ENCODE measurements at places on chromosomes 16 and 17. TPM values are rescaled to one million over a fixed set of nuclear protein-coding genes. Genes with fewer than 3 reads are reported as not detected.

DNA sequence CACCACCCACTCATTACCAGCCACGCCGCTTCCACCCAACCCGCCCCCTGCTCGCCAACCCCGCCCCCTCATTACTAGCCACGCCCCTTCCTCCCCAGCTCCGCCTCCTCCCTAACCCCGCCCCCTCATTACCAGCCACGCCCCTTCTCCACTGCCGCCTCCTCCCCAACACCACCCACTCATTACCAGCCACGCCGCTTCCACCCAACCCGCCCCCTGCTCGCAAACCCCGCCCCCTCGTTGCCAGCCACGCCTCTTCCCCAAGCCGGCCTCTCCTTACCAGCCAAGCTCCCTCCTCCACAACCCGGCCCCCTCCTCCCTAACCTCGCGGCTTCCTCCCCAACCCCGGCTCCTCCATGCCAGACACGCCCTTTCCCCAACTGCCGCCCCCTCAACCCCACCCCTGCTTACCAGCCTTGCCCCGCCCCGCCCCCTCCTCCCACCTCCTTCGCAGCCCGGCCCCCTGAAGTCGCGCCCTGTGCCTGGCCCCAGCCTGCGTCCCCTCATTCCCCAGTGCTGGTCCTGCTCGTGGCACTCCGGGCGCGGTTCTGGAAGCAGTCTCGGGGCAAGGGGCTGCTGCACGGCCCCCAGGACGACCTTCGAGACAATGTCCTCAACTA, 7.3 kb downstream of the SLC22A31 start:
- no peak for DNase-seq

DNA sequence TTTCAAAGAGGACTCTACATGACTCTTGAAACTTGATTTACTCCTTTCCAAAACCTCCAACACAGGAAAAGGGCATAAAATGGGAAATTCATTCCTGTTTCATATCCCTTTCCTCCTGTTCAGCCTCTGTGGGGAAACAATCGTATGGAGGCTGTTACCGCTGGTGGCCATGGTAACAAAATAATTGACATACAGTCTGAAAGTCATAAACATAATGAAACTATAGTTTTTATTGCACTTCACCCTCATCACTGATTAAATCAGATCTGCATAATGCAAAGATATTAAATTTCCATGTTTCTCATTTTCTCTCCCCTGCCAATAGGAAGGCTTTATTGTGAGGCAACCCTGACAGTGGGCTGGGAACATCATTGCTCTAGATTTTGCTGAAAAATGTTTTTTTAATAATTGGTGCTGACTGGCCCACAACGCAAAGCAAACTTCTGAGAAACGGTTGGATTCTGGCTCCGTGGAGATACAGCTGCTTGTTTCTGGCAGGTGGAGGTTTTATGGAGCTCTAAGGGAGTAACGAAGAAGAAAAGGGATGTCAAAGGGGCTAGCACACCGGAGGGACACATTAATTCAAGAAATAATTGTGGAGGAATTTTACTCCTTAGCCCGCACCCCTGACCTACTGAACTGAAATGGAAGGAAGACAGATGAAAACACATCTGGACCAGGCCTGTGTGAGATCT, 154.2 kb upstream of the SHISA6 start:
- no peak for DNase-seq

- no peak for DNase-seq
Measured at GRCh38 chr16:14132696-14133048, 61.6 kb downstream of the MRTFB start.

Gene TNK1
- total RNA-seq = 5.2 TPM

Gene METTL22
- total RNA-seq = 14.9 TPM

- no peak for DNase-seq
Measured at GRCh38 chr17:42792545-42792944, 6.0 kb downstream of the COA3 start.

- no peak for DNase-seq
Measured at GRCh38 chr17:77884019-77884418, 74.5 kb upstream of the TNRC6C start.

Gene BAHCC1
- 8.0 TPM for total RNA-seq

GRCh38 chr17:8095361-8095760, 7.8 kb upstream of the ALOX12B start:
- DNase-seq = no peak

- no peak for DNase-seq
Measured at GRCh38 chr16:65037556-65037955, 84.3 kb downstream of the CDH11 start.

DNA sequence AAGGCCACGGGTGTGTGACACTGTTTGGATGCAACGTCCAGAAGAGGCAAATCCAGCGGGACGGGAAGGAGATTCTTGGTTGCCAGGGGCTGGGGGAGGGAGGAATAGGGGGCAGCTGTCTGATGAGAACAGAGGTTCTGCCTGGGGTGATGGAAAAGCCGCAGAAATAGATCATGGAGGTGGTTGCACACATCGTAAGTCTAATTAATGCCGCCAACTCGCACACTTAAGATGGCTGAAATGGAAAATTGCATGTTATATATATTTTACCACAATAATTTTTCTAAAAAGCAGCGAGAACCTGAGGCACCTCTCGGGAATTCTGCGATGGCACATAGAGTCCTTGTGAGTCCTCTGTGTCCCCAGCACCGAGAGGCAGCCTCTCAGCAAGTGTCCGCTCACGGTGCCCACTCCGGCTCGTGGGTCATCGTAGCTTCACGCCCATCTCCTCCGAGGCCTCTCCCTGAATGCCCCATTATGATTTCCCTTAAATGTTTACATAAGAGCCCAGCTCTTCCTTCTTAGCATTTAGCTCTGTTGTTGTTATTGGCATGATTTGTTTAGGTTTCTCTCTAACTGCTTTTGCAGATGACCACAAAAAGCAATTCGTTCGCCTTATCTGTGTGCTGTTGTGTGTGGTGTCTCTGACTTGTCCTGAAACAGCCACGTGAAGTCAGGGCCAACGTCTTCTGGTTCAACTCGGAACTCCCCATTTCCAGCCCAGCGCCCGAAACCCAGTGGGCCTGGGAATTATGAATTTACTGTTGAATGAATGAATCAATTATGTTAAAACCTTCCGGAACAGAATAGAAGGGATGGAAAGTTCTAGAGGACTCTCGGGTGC, 7.7 kb downstream of the WFDC1 start:
- DNase-seq = no peak

GRCh38 chr16:11642765-11643116, 25.5 kb upstream of the SNN start:
- DNase-seq = no peak

Gene ADGRG3
- 0.43 TPM for total RNA-seq

GRCh38 chr16:58801838-58802237, 67.7 kb upstream of the GOT2 start:
- no peak for DNase-seq

Gene TMEM114
- total RNA-seq = not detected

Gene TBX6
- total RNA-seq = 0.86 TPM

- peak; percentile 72 for DNase-seq
Measured at GRCh38 chr16:88558457-88559442, 11.5 kb upstream of the ZC3H18 start.

DNA sequence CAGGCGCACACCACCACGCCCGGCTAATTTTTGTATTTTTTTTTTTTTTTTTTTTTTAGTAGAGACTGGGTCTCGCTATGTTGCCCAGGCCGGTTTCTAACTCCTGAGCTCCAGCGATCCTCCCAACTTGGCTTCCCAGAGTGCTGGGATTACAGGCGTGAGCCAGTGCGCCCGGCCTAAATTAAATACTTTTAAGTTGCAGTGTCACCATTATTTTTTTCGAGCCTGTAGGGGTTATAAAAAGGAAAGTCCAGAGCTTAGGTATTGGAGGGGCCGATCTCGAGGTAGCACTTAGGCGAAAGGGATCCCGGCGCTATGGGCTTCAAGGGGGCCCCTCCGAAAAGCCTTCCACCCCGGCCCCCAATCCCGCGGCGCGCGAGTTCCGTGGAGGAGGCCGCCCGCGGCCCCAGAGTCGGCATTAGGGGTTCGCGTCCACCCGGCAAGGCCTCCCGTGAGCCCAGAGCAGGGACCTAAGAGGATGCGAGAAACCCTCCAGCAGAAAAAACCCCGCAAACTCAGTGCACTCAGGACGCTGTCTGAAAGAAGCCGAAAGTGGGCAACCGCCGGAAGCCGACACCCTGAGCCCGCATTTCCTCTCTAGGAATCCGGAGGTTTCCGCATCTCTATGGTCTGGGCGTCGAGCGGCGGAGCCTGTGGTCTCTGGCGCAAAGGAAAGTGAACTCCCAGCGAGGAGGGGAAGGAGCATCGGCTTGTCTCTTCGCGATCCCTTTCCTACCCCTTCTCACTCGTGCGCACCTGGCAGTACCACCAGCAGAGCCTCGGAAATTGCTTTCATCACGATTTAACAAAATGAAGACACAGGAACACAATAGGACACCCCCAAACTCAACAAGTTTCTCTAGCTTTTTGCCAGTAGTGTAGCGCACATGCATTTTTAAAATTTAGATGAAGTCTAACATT, 14.1 kb upstream of the RGS9 start:
- peak; percentile 79 for DNase-seq

- DNase-seq = no peak
Measured at GRCh38 chr17:78294776-78295175, 63.3 kb downstream of the TMEM235 start.

GRCh38 chr16:19486750-19487325, 35.1 kb downstream of the GDE1 start:
- DNase-seq = no peak

GRCh38 chr17:40602445-40603443, 37.5 kb upstream of the CCR7 start:
- DNase-seq = no peak

GRCh38 chr17:67157732-67158639, 87.0 kb downstream of the HELZ start:
- DNase-seq = no peak

DNA sequence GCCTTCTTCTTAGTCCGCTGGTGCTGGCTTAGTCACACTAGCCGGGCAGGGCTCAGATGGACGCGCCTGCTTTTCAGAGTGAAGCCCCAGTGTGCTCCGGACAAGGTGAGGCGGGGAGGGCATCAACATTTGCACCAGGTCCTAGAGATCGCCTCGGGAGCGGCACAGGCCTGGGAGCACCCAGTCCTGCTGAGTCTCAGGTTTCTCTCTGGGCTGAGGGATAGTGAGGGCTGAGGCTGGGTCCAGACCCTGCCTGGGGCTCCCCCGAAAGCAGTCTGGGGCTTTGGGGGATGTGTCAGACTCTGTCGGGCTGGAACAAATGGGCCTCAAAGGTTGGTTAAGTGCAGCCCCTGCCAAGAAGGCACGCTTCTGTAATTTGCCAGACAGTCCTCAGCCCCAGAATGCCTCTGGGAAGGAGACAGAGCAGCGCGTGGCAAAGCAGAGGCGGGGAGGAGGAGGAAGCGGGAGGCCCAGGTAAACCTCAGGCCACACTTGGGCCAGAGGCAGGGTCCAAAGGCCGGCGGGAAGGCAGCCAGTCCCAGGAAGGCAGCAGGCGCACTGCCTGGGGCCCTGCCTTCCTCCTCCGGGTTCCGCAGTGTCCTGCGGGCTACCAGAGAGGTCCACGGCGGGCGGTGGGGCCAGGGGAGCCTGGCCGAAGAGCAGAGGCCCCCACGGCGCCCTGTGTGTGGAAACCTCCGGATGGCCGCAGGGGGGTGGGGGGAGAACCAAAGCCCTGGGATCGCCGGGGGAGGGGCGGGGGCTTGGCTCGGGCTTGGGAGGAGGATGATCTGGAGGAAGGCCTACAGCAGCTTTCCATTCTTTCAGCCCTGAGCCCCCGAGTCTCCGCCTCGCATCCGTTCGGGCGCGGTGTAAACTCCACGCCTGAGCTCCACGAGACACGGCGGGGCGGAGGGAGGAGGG, 39.5 kb upstream of the ATP2A3 start:
- peak; percentile 82 for DNase-seq

DNA sequence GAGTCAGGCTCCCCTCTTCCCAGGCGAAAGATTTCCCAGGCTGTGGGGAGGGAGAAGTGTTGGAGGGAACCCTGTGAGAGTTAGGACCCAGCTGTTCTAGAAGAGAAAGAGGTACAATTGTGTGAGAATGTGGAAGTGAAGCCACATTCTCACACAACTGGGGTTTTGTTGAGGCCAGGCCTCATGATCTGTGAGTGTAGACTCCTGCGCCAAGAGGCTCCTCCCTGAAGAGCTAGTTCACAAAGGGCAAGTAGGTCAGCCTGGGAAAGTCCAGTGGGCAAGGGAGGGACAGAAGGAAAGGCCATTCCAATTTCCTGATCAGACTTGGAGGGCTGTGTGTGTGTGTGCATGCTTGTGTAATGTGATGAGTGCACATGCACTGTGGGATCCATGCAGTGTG, 15.2 kb downstream of the CD300LF start:
- DNase-seq = no peak

GRCh38 chr16:50453446-50453845, 84.7 kb upstream of the BRD7 start:
- DNase-seq = no peak

- DNase-seq = peak; percentile 66
Measured at GRCh38 chr17:55421179-55421934, at the start of gene MMD. TSS of gene MMD (minus strand) at chr17:55421835. CDS start at chr17:55421695, 140 bp downstream.

Gene LASP1
- total RNA-seq = 58.5 TPM

Gene SLC2A4
- 0.48 TPM for total RNA-seq

- no peak for DNase-seq
Measured at GRCh38 chr16:83797013-83797412, 10.8 kb upstream of the HSBP1 start.

Gene PIMREG
- total RNA-seq = 0.23 TPM

GRCh38 chr17:48335858-48336500, 94.0 kb downstream of the SKAP1 start:
- no peak for DNase-seq

GRCh38 chr17:48484850-48485249, 46.0 kb downstream of the HOXB1 start:
- DNase-seq = no peak

- no peak for DNase-seq
Measured at GRCh38 chr17:1216217-1217088, 36.7 kb upstream of the ABR start.

DNA sequence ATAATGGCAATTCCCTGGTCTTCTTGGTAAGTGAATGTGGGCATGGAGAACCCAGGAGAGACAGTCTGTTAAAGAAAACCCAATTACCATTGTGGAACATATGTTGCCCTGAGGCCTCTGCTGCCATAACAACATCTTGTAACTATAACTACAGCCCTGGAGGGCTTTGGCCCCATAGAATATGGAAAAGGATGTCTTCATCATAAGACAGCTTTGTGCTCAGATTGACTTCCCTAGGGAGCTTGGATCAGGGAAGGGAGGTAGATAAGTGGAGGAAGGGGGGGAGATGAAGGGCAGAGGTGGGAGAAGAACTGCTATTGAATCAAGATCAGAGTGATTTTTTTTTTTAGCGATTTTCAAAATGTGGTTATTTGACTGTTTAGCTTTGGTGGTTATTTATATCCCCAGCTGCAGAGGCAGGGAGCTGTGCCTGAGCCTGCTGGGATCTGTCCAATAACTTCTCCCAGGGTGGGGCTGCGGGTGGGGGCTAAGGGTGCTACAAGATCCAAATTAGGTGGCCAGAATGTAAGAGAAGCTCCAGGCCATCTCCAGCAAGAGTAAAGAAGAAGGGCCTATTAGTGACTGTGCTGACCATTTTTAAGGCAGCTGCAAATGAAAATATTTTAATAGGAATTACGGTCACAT, 5.3 kb upstream of the KAT7 start:
- DNase-seq = no peak

Gene MVP
- total RNA-seq = 44.4 TPM

Data from left lobe of liver (tissue), 2 donors.